ENCODE measurements at places on chromosomes 7 and 10.

DNA sequence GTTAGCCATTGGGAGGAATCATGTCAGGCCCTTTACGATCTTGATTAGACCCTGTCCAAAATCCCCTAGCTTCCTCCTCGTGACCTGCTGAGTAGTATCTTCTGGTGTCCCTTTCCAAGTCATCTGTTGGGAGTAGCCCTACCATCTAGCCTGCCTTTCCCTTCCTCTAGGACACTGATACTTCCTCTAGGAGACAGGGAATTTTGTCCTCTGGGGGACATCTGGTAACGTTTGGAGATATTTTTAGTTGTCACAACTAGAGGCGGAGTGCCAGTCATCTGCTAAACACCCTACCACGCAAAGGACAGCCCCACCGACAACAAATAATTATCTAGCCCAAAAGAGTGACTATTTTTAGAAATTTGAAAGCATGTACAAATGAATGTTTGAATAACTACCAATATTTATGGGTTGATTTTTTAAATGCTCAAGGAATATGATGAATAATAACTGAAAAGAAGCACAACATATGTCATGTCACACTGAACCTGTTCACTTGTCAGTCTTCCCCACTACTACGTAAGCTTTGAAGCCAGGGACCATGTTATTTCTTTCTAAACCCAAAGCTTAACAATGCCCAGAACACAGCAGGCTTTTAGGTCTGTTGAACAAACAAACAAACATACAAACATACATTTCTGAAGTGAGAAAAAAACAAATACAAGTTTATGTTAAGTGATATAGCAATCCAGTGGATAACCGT lies 105.9 kb downstream of the ARHGAP12 start:
- no peak for DNase-seq

DNA sequence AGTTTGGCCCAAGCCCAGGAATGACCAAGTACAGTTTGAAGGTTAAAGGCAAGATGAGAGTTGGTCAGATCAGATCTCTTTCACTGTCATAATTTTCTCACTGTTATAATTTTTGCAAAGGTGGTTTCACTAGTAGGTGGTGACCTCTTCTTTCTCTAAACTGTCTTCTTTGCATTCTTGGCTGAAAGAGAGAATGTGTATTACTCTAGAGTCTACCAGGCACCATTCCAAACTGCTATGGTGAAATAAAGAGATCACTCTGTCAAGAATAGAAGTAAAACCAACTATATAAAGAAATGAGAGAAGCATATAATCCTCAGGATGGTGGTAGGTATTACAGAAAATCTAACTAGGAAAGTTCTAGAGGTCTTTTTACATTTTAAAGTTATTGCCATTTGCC lies 72.7 kb downstream of the DYNC1I1 start:
- DNase-seq = no peak

DNA sequence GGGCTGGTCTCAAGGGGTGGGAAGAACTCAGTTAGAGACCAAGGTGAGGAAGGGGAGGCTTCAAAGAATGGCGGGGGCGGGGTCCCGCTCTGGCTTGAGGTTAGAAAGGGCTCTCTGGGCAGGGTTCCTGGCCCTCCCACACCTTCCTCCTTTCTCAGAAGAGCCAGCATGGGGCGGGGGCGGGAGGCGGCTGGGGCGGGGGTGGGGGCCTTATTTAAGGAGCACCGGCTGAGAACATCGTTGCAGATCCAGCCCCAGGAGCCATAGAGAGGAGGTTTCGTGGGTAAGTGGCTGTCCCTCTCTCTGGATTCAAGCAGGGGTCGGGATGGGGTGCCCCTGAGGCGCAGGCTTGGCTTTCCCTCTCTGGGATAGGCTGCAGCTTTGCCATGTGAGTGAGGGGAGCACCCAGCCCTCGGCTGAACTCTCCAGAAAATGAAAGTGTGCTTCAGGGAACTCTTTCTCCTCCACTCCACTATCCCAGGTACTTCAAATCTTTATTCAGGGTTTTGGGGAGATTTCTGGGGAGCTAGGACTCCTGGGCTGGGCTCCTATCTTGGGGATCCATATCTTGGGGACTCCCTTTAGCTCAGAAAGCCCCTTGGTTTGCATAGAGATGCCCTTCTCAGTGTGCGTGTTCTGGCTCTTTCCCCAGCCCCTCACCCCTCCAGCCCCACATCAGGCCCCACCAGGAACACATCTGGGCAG lies 3.3 kb upstream of the CUEDC2 start:
- no peak for DNase-seq

DNA sequence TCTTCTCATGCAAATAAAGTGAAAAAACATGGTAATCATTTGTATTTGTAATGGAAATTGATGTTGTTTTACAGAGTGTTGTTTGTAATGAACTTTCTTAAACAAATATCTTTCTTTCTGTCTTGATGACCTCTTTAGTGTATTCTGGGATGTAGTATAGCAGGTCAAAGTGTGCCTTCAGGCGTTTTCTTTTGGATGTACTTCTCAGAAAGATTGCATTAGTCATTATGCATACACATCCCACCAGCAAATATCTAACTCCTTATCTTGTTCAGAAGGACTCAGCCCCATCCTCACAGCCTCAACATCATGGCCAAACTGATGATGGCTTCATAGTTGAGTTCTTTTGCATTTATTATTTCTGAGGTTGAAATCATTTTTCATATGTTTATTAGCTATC lies 124.7 kb downstream of the LRRC18 start:
- no peak for DNase-seq

DNA sequence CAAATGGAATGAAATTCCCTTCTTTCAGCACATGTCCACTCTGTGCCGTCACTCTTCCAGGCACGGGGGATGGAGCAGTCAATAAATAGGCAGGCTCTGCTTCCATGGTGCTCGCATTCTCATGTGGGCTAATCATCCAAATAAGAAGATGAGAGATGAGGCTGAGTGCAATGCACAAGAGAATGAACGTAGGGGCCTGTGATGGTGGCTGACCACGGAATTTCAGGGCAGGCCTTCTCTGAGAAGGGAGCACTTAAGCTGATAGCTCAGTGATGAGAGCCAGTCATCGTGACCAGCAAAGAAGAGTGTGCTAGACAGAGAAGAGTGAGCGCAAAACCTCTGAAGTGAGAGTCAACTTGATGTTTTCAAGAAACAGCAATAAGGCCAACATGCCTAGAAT lies 47.9 kb downstream of the TAF3 start:
- DNase-seq = no peak

- no peak for DNase-seq
Measured at GRCh38 chr7:140391634-140392033, 6.7 kb downstream of the SLC37A3 start.

DNA sequence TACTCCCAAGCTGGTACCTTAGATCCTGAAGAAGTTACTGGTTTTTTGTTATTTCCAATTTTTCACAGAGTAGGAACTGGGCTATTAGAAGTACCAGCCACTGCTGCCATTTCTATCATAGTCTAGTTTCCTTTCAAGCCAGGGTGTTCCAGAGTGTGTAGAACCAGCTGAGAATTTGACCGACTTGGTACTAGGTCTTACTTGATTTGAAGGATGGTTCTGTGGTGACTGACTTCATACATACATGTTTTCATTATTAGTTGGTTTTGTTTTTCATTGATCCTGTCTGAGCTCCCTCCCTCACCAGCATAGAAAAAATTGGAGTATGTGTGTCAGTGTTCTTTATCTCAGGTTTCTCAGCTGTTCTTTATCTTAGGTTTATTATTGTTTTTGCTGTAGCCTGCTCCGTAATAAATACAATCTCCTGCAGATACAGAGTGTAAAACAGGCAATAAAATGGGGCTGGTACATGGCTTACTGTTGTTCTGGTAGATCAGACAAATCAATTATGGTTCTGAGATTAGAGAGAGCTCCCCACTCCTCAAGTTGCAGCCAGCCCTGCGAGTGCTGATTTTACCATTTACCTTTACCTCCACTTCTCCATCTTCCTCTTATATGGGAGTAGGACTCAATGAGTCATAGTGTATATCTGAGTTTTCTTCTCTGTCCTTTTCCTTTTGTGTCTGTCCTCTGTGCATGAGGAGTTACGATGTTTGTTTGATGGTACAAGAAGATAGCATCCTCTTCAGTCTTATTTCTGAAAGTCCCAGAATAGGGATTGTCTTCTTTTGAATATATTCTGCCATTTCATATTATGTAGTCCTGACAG lies 122.6 kb downstream of the LRRC4 start:
- DNase-seq = peak; percentile 12

- DNase-seq = no peak
Measured at GRCh38 chr10:2263561-2263960, 526.2 kb upstream of the ADARB2 start.

DNA sequence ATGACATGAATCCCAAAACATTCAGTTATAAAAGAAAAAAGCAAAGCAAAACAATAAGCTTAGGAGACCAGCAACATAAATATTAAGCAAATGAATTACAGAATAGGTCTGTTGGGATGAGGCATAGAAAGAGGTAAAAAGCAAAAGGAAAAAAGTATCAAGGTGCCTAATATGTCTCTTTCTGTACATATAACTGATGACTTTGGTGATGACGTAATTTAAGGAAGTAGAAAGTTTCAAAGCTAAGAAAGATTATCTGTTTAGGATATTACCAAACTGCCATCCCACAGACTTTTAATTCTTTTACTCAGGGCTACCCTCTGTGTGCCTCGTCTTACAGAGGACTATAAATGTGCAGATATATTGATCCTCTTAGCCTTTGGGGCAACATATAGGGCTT lies 1066.5 kb downstream of the SORCS3 start:
- no peak for DNase-seq

- DNase-seq = no peak
Measured at GRCh38 chr10:26931223-26931622, 70.5 kb upstream of the ABI1 start.

GRCh38 chr10:132616996-132617736 lies 79.6 kb downstream of the INPP5A start:
- no peak for DNase-seq
